MV-4-11 (cell line): ENCODE measurements at places on chromosomes 6 and 20.

DNA sequence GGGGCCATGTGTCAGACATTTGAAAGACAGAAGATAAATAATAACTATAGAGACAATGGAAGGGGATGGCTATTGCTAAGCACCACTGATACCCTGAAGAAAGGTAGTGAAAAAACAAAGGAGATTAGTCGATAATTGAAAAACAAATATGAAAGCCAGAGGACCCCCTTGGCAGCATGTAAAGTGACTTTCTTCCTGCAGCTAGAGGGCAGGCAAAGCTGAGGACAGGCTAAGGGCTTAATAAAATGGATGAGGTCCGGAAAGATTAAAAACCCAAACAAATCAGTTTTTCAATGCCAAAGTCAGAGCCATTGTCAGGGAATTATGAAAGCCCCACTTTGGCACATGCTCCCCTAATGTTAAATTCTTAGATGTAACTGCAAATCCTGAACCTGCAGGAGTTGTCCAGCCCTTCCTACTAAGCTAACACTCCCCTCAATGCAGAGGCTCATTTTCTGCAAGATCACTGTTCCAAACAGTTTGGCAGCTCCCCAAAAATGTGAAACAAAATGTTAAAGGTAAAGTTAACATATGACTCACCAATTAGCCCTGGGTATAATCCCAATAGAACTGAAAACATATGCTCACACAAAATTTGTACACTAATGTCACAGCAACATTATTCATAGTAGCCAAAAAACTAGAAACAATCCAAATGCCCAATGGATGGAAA, 1177.9 kb downstream of the GRIK2 start:
- DNase-seq: no peak

DNA sequence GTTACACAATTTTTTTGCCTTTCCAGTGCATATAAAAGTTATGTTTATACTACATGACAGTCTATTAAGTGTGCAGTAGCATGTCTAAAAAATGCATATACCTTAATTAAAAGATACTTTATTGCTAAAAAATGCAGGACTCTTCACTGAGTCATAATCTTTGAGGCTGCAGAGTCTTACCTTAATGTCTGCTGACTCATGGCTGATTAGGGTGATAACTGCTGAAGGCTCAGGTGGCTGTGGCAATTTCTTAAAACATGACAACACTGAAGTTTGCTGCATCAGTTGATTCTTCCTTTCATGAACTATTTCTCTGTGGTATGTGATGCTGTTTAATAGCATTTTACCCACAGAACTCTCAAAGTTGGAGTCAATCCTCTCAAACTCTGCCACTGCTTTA, 19.1 kb downstream of the ZSCAN23 start:
- no peak for DNase-seq

DNA sequence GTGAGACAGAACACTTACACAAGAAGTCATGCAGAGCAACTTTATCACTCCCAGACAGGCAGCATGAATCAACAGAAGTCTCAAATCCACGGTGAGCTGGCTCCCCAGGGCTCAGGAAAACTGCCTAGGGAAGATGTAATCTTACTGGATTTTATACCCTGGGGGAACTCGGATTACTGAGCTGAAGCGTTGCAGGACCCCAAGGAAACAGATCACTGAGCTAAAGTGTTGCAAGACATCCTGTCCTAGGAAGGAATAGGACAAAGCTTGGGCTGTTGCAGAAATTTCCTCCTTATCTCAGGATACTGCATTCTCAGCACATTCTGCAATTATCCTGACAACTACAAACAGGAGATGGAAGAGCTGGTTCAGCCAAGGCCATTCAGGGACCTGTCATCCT, 224.8 kb downstream of the TFAP2A start:
- no peak for DNase-seq

- DNase-seq: no peak
These were observed 36.9 kb downstream of the ASXL1 start for GRCh38 chr20:32395066-32395465.

- DNase-seq: no peak
These were observed 259.1 kb upstream of the FERMT1 start for GRCh38 chr20:6381887-6382286.

GRCh38 chr20:35235881-35236280, 9.4 kb downstream of the MMP24 start:
- DNase-seq: no peak
